ENCODE measurements at places on chromosomes 2 and 18.
A peak's percentile ranks its signal among the peaks of the same experiment; 100 is the strongest.

- no peak for DNase-seq
Observed at GRCh38 chr2:168149986-168150385, 97.4 kb downstream of the STK39 start.

DNA sequence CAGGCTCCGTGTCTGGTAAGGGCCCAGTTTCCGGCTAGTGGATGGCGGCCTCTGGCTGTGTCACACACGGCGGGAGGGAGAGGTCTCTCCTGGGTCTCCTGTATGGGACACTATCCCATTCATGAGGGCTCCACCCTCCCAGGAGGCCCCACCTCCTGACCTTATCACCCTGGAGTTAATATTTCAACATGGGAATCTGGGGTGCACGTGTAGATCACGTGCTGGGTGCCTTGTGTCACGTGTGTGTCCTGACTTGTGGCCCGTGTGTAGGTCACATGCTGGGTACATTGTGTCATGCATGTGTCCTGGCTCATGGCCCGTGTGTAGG, 9.9 kb downstream of the NEU4 start:
- no peak for DNase-seq

DNA sequence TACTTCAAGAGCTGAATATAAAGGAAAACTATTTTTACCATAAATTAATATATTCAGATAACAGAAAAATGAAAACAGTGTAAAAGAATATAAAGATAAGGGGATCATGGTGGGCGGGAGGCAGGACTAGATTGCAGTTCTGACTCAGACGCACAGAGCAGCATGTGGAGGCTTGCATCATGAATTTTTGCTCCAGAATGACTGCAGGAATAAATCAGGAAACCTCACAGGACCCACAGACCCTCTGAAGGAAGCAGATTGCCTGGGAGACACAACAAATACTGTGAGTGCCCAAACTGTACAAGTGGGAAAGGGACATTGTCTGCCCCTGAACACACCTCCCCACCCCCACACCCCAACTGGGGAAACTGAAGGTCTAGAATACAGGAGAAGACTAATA, 19.2 kb upstream of the SIGLEC15 start:
- no peak for DNase-seq

DNA sequence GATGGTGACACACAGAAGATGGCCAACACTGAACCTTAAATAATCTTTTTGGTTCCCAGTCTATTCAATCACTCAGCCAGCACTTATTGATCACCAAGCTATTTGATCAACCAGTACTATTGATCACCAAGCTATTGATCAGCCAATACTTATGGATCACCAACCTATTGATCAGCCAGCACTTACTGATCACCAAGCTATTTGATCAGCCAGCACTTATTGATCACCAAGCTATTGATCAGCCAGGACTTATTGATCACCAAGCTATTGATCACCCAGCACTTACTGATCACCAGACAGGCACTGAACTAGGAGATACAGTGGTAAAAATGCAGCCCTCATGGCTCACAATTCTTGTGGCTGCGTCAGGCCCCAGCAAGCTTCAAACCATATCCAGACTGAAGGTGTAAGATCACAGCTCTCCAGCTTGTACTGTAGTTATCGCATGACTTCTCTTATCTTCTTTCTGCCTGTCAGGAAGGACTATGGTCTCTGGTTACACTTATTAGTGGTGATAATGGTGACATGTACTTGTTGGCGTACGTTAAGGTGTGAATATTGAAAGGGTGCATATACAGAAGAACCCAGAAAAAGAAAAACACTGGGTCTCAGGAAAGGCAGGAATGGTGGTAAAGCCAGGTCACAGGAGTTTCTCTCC, 18.4 kb upstream of the B3GNT2 start:
- DNase-seq, result no peak

DNA sequence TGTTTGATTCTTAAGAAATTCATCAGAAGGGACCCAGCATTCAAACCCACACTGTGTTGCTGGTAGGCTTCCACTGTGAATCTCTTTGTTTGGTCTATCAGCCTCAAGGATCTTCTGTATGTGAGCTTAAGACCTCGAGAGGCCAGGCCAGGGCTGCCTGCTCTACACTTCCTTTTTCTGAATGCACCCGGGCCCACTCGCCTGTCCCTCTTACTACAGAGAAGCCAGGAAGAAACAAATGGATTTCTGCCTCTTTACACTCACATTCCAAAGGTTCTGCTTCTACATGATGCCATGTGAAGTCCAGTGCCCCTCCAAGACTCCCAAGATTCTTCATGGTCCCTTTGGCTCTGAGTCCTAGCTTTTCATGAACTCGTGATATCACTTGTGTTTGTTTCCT, 25.4 kb upstream of the MRPL19 start:
- DNase-seq, result no peak

DNA sequence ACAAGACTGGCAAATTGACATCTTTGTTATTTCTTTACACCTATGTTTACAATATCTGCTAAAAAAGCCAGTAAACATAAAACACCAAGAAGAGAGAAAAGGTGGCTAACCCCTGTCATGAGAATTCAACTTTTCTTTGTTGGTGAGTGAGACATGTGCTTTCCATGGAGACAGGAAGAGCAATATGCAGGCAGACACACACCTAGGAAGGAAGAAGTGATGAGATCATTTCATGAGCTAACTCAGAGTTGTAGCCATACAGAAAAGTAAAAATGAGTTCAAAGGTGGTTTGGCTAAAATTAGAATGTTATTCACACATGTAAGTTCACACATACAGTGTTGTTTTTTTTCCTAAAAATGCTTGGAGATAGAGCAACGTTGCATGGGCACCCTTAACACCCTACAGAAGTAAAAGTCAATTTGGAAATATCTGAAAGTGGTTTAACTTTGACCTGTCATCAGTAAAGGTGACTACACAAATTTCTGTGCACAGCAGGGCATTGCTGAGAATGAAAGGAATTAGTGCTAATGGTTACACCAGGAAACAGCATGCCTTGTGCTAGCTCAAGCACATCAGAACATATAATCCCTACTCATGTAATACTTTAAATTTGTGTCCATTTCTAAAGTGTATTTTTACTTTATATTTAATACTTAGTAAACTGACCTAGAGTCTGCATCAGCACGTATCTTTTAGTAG, 557.6 kb downstream of the CBLN2 start:
- DNase-seq, result no peak

DNA sequence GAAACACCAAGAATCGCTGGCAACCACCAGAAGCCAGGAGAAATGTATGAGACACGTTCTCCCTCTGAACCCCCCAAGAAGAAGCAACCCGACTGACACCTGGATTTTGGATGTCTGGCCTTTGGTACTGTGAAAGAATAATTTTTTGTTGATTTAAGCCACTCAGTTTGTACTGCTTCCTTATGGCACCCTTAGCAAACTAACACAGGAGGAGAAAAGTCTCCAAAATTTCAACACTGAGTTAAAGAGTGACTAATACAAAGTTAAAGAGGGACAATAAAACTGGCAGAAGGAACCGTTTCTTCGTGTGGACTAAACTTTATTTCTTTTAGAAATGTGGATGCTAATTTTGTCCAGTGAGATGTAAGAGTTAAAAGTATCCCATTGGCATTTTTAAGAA, 660.9 kb upstream of the LINC00305 start:
- DNase-seq, result no peak

DNA sequence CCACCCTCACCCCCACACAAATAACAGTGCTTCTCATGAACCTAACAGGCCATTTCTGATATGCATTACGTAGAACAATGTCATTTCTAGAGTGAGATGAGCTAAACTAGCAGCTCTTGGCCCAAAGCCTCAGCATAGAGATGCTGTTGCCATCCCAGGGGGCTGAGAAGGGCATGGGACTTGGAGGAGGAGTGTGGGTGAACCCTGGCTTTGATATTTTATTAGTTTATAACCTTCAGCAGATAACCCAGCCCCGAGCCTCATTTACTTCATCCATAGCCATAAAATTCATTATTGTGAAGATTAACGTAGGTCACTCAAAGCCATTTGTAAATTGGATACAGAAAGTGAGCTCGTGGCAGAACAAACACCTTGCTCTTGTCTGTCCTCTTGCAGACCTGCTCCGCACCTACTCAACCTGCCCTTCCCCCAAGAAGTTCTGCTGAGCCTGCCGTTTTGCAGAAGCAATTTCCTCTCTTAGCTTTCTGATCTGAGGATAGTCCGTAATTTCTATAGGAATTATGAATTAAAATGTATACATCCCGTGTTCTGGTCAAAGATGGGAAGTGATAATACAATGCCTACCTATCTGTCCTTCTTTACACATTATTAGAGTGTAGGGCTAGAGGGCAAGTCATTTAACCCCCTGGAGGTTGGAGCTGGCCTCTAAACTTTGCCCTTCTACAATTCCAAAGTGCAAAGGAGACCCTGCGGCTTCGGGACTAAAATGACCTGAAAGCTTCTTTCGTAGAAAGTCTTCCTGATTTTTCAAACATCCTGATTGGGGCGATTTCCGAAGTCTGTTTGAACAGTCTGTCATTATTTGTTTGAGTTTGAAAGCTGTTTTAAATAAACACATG, 187.4 kb downstream of the BCL2 start:
- DNase-seq, result no peak

- DNase-seq, result no peak
Observed at GRCh38 chr2:221034026-221034701, 537.9 kb downstream of the EPHA4 start.

DNA sequence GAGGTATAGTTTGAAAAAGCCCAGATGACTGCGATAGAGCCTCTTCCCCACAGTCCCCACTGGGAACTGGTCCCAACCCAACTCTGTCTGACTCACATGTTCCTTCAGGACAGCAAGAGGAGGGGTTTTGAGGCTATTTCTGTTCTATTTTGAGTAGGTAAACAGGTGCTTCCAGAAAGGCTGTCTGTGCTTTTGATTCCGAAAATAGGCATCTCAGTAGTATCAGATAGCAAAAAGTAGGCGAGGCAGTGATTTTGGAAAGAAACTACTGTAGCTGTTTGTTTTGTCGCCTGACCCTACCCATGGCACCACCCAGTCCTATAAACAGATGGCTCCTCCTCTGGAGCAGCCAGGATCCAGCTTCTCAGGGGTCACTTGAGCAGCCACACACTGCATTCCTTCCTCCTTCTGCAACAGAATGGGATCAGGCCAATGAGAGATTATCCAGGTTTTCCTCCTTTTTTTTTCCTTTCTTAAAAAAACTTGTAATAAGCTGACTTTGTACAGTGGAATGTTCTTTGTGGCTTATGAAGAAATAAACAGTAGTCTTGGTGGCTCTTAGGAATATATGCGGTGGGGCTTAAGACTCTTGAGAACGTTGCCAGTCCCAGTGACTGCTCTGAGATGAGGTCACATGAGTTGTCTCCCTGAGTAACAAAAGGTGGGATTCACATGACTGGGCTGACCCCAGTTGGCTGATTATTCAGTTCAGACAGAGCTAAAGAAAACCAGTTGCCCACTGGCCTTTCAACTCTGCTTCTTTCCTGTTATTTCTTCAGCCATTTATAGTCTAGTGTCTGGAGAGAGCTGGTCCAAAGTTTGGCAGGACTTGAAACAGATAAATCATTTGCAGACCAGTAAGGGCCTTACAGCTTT, 98.6 kb downstream of the KCNS3 start:
- no peak for DNase-seq

DNA sequence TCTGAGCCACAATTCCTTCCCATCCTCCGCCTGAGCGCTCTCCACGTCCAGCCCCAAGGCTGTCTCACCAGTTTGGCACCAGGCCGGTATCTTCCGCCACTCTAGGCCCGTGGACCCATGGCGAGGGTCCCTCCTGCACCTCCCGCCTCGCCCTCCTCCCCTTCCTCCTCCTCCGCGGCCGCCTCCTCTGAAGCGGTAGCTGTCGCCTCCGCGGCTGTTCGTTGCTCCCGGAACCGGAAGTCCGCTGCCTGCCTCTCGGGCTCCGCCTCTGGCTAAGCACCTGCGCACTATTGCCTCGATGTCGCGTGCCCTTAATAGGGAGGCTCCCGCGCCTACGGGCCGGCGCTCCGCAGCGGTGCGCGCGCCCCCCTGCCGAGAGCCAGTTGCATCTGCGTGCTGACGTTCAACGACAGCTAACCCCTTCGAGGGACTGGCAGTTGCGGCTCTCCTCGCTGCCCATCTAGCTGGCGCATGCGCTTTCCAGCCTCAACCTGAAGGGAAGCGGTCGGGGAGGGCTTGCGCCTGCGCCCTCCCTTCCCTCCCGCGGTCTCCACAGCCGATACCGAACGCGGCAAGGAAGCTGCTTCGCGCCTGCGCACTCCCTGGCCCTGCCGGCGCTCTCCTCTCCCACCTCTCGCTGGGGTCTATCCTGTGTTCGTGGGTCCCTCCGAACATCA, at the start of gene MBD1:
TSS of gene MBD1 (minus strand) at position 229 of the 677 bp plus-strand sequence. CDS start 1,531 bp downstream, outside the sequence.
- peak; percentile 77 for DNase-seq

- no peak for DNase-seq
Observed at GRCh38 chr2:230991598-230991997, 4.3 kb upstream of the SPATA3 start.

DNA sequence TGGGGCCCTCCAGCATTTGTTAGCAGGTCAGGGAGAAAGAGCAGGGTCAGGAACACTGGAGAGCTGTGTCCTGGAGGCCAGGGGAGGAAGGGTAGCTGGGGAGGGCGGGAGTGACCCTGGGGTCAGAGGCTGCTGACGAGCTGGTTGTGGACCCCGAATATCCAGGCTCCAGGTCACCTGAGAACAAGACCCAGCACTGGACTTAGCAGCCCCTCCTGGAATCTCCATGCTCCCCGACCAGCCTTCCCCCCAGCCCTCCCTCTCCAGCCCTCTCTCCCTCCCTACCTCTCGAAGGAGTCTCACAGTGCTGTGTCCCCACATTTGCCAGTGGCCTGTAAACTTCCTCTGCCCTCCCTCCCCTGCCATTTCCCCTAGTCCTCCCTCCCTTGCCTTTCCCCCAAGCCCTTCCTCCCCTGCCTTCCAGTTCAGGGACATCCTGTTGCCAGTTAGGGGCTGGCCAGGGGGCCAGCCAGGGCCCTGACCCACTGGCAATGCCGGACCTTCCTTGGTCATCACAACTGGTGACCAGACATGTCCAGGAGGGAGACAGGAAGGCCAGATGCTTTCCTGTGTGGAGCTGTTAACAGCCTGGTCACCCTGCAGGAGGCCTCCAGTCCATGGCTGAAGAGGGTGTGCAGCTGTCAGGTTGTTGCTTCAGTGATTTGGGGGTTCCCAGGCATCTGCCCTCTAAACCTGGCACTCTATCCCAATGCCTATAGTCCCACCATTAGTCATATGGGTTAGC, 50.0 kb upstream of the FAHD2A start:
- DNase-seq, result no peak

GRCh38 chr2:176763851-176764404, 448.7 kb upstream of the HNRNPA3 start:
- peak; percentile 95 for DNase-seq

- no peak for DNase-seq
Observed at GRCh38 chr2:234138836-234139235, 88.3 kb downstream of the SPP2 start.

DNA sequence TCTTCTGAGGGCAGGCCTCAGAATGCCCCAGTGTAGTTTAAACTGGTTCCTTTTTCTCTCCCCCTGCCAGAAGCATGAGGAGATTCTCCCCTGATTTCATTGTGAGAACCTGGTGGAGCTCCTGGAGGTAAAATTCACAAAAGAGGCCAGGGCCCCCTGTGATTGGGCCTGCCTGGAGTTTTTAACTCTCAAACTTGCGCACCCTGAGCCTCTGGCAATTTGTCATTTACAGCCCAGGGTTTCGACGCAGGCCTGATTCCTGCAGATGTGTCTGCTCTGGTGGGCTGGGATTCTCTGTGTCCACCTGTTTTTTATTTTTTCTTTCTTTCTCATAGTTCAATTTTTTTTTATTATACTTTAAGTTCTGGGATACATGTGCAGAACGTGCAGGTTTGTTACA, 157.9 kb downstream of the ASB1 start:
- DNase-seq, result no peak

All from iPS DF 19.7 (cell line).